CD4-positive, alpha-beta T cell treated with Interleukin-15 for 4 hours (primary cell): ENCODE measurements at places on chromosomes 5 and 9.

DNA sequence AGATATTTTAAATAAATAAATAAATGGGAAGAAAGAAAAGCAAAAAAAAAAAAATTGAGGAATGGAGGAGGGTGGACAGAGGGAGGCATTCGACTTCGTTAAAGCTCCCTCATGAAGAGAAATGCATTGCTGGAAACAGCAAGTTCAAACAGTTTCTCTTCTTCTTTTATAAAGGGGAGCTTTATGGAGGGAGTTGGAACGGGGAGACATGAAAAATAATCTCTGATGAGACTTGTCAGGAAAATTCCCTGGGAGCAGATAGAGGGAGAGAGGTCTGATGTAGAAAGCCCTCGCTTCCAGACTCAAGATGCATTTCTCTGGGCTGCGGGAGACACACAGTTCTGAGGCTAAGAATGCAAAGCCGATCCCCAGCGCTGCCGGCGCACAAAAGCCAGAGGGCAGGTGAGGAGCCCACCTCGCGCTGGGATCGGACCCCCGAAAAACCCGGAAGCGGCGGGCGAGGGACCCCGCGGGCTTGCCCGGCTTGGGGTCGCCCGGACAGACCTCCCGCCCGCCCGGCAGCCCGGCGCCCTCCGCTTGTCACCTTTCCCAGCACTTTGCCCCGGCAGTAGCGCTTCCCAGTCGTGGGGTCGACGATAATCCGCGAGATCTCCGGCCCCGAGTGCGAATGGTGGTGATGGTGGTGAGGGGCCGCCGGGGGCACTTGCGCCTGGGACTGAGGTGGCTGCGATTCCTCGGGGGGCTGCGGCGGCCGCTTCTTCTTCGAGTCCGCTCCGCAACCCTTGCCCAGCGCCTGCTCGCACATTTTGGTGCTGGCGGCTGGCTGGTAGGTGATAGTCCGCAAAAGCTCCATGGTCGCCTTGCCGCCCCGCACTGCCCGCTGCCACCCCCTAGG lies 512 bp downstream of the PLK2 start:
- no peak for DNase-seq

- no peak for DNase-seq
Measured at GRCh38 chr9:134914501-134914834, 3.2 kb downstream of the FCN1 start.

DNA sequence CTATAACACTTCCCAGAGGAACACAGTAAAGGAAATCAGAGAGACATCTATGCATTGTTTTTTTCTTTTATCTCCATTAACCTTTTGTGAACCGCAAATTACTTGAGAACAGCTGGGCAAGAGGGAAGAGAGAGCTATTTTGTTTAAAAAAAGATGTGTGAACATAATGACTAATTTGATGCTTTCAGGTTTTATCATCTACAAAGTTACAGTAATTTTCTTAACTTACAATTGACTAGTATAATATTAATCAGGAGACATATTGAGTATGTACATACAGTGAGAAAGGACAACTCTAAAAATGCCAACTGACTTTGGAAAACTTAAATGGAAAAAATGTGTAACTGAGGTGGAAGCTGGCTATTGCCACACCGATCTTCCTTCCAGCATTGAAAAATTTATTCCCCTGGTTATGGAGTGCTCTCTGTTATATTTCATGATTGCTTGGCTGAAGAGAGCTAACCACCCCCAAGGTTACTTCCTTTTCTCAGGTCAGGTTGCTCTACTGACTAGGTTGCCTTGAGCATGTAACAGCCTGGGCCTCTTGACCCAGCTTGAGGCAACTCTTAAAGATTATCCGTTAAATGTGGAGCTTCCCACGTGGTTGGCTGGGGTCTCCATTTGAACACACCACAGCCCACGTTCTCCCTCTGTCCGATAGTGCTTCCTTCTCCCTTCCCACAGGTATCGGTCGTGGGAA lies 62.6 kb upstream of the C6 start:
- no peak for DNase-seq

DNA sequence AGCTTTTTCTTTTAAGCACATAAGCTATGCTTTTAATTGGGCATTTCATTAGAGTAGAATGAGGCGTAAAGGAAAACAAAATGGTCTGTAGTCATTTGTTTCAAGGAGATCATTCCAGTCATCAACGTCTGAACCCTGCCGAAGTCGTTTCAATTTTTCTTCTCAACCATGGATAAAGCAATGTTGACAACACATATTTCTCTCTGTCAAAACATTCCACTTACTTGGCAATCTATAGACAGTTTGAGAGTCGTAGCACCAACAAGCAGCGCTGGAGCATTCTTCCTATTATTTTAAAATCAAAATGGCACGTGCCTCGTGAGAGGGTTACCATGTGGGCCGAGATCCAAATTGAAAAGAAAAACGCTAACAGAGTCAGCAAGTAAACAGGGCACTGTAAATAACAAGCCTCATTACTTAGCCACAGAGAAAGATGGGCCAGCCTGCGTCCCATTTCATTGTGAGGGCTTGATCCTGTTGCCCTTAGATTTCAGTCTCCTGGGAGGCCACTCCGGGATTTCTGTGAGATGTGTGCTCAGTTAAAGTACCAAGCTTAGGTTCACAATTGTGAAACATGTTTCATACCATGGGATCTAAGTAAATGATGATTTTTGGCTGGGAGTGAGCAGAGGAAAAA lies 422.9 kb downstream of the DTWD2 start:
- no peak for DNase-seq

- DNase-seq = no peak
Measured at GRCh38 chr5:1930880-1931603, 48.3 kb upstream of the IRX4 start.

GRCh38 chr9:98404237-98404636 lies 148.8 kb upstream of the TBC1D2 start:
- DNase-seq = no peak

DNA sequence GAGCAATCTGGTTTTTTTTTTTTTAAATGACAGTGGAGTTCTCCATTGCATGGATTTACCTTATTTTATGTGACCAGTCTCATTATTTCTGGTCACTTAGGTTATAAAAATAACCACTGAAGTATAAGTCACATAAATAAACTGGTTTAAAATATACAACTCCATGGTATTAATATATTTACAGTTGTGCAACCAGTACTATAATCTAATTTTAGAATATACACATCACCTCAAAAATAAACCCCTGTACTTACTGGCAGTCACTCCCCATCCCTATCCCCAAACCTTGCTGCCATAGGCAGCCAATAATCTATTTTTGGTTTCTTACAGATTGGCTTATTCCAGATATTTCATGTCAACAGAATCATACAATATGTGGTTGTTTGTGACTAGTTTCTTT lies 57.8 kb downstream of the FYB1 start:
- DNase-seq = no peak

DNA sequence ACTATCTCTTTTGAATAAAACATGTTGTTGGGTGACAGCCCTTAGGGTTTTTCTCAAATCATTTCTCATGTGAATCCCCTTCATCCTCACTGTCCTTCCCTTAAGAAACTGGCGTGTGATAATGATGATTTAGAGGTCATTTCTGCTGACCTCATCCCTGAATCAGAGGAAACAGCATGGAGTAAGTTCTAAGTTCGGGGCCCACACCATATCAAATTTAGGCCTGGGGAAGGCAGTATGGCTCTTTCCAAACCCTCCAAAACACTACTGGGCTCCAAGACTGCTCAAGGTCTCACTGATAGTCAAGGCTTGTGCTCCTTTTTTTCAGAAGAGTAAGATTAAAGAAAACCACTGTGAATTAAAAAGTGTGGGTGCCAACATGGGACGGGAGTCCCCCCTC lies 872 bp upstream of the SMIM3 start:
- DNase-seq = no peak
